Stimulated activated CD4-positive, alpha-beta T cell treated with anti-CD3 and anti-CD28 coated beads, Interleukin-4, amount 100 ng/mL, for 24 hours (primary cell): ENCODE measurements at places on chromosomes 11 and 22.

DNA sequence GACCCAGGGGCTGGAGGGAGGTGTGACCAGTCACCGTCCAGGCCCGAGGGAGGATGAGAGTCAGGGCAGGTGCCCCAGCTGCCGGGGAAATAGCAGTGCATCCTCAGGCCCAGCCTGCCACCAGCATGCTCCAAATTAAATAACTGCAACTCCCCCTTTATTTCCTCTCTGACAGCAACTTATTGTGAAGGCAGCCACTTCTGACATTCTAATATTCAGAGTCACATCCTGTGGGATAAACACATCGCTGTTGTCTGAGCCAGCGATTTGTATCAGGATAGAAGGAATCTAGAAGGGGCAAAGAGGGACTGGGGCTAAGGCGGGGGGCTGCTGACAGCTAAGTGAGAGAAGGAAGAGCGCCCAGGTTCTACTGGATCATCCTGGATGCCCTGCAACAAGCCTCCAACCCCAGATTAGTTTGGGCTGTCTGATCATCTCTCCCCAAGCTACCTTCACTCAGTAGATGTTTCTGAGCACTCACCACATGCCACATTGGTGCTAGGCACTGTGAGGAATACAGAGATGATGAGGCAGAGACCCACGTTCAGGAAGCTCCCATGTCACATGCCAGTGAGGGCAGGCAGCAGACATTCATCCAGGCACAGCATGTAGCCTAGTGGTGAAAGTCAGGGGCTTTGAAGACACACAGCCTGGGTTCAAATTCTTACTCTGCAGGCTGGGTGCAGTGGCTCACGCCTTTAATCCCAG is 214.1 kb downstream of the BUD13 start:
- DNase-seq: no peak

DNA sequence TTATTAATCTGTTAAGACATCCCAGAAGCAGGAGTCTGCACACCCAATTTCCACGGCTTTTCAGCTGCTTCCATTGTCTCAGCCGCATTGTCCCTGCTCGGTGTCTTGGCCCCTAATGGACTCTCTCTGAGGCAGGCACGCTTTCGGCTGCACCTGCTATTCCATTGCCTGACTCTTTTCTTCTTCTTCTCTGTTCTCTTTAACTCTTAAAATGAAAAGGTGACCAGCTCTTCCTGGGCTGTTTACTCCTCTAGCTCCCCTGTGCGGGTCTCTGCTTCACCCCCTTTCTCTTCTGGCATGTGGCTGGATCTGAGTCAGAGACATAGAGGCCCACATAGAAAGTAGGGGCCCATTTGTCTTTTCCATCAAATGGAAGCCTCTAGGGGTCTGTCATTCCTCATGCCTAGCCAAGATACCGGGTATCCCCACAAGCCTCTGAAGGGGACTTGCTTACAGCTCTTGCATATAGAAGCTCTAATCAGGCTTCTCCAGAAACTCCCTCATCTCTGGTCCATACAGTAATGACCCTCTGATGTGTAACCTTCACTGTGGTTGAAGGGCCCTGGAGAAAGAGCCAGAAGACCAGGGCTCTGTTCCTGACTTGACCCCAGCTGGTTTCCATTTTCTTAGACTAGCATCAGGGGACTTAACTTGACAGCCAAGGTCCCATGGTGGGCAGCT is 243.9 kb downstream of the ST3GAL4 start:
- no peak for DNase-seq

- DNase-seq: no peak
Observed at GRCh38 chr11:113906038-113906437, 1.4 kb downstream of the HTR3B start.

GRCh38 chr11:70544774-70545609 is 146.7 kb downstream of the CTTN start:
- no peak for DNase-seq

GRCh38 chr22:39931251-39931650 is 28.9 kb upstream of the TMA7B start:
- no peak for DNase-seq

DNA sequence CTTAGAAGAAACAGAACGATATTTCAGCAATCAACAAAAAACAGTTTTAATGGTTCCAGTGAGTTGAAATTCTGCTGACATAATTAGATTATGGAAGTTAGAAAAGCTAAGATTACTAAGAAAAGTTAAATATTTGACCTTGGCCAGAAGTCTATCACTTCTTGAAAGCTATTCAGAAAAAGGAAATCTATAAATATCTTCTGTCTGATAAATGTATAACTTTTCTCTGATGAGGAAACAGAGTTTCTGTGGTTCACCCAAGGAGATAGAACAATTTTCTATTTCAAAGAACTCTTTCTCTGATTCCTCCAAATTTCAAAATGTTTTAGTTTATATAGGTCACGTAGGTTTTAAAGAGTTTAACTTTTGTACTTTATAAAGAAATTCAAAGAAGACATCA is 438.4 kb upstream of the CHORDC1 start:
- DNase-seq: no peak

GRCh38 chr11:126134461-126135155 is 71.9 kb upstream of the CDON start:
- no peak for DNase-seq

DNA sequence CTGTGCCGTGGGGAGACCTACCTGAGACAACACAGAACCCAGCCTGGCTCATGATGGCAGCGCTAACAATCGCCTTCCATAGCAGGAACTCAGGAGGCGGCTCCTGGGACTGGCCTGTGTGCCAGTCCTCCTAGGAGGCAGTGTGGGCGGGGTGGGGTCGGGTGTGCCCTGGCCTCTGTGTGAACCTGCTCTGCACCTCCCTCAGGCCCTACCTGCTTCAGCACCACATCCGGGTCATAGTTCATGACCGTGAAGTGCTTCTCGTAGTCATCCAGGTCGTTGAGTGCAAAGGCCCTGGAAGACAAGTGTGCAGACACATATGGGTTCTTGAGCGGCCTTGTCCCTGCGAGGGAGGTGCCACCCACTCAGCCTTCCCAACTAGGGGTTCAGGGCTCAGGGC is 15.3 kb downstream of the TTLL12 start:
- no peak for DNase-seq

DNA sequence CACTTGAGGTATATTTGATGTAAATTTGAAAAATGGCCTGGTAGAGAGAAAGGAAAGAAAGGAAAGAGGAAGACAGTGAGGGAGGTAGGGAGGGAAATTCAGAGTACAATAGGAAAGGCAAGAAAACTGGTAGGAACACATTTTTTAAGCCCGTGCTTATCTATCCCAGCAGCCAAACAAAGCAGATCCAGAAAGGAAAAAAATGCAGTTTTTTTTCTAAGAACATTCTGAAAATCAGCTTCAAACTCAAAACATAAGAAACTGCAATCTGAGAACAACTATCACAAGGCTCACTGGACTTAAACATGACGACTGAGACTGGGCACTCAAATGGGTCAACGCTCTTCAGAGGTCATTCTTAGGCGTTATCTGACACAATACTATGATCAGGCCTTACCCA is 408.3 kb upstream of the DDI1 start:
- no peak for DNase-seq

DNA sequence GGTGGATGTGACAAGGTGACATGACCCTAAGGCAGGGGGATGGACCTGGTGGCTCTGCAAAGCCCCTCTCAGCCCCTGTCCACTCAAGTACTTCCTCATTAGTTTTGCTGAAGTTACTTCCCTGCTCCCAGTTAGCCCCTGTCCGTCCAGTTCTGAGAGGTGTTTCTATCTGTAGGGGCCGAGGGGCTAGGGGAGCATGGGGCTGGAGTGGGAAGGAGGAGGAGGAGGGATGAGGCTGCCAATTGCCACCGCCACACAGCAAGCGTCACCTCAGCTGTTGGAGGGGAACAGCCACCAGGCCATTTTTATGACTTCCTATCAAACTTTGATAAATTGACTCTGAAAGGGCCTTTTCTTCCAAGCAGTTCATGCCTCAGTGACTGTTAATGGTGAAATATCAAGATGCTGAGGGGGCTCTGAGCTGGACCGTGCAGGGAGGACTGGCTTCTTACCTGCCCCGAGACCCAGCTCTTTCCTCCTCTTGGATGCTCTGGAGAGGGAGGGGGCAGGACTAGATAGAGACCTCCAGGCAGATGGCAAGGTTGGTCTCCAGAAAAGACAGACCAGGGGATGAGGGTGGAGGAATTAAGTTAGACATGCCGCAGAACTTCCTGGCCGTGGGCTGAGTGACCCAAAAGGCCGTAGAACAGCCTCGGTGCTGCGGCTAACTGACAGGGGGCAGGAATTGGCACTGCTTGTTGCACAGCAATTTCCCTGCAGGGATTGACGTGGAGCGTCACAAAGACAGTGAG is 137.0 kb downstream of the ST3GAL4 start:
- DNase-seq: no peak

DNA sequence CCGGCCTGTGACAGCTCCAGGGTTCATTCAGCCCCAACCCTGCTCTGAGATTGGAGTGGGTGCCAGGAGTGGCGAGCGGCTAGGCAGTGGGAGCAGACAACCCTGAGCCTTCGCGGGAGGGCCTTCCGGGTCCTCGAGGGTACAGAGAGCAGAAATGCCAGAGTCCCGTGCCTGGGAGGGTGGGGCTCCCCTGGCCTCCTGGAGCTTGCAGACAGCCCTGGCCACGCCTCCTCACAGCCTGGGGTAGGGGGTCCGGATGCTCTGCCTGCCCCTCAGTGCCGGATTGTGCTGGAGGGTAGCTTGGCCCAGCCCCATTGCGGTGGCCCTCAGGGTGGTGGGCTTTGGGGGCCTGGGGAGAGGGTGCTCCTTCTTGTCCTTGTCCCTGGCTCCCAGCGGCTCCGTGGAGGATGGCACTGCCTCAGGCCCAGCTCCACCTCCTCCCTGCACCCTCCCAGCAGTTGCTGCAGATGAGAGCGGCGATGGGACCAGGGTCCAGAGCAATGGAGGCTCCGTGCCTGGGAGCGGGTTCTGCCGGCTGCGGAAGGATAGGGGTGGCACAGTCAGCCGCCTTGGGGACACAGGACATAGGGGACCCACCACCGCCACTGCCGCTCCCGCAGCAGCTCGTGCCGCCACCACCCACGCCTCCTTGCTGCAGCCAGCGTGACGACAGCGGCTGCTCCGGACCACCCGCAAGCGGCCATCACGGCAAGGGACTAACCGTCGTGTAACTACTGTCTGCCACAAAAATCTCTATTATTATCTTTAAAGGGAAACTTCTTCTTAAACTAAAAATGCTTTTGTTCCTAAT is 34.9 kb upstream of the OR10G7 start:
- DNase-seq: no peak

GRCh38 chr11:102883141-102883540 is 8.4 kb upstream of the MMP12 start:
- DNase-seq: no peak

DNA sequence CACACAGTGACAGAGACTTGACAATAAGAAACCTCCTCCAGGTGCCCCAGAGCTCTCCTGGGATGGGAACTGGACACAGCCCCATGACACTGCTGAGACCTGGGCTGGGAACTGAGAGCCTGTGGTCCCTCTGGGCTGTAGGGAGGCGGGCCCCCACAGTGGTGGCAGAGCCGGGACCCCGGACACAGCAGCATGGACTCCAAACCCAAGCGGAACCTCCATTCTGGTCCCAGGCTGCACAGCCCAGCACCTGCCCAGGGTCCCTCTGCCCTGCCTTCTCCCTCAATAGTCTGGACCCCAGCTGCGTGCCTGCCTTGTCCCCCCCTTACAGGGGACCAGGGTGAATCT is 8.4 kb upstream of the APOBEC3H start:
- DNase-seq: no peak

DNA sequence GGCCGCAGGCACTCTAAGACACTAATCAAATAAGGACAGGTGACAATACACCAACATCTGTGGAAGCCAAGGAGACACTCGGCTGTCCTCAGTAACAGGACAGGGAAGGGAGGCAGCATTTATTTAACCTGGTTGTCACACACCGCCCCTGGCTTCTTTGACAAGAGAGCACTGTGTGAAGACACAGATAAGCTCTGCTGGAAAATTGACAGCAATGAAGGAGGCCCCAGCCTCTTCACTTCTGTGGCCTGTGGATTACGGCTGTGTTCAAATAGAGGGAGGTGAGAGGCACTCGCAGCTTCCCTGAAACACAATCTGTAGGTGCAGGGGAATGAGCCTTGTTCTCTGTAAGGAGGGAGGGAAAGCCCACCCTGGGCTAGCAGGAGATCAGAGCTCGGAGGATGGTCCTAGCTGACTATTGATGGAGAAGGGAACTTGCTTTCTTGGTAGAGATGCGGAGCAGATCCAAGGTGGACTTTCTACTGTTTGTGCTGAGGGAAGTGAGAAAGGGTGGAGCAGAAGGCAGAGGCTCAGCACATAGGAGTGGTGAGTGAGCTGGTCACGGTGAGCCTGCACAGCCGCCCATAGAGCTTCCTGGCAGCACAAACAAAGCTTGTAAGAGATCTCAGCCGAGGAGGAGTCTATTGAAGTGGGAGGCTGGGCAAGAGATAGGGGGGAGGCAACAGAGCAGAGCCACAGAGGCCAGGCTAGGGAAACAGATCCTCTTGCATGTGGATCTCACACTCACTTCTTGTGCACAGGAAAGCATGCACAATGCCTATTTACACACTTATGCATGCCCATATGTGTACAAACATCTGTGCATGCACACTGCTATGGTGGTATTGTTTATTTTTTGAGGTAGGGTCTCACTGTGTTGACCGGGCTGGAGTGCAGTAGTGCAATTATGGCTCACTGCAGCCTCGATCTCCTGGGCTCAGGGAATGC is 114.6 kb upstream of the THY1 start:
- DNase-seq: no peak

- no peak for DNase-seq
Observed at GRCh38 chr22:35839841-35840301, 122.2 kb downstream of the APOL5 start.
